Activated CD4-positive, alpha-beta T cell treated with anti-CD3 and anti-CD28 coated beads, Interleukin-2, amount 50 U/mL, for 48 hours (primary cell): ENCODE measurements at places on chromosomes 7 and 10.

GRCh38 chr7:150938566-150938965, 39.6 kb downstream of the KCNH2 start:
- DNase-seq = no peak

DNA sequence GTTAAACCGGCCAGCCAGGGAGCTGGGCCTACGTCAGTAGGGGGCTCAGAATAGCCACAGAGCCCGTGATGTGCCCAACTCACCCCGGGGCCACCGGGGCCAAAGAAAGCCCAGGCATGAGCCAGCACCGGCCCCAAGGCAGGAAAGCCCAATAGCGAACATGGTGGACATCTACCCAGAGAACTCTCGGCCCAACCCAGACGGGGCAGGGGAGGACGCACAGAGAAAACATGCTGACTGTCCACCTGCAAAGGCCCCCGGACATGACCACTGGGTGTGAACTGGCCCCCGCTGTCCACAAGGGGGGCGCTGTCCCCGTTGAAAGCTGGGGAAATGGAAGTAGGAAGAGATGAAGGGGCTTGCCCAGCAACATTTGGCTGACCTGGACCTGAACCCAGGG, 169.2 kb downstream of the PRKAG2 start:
- no peak for DNase-seq

DNA sequence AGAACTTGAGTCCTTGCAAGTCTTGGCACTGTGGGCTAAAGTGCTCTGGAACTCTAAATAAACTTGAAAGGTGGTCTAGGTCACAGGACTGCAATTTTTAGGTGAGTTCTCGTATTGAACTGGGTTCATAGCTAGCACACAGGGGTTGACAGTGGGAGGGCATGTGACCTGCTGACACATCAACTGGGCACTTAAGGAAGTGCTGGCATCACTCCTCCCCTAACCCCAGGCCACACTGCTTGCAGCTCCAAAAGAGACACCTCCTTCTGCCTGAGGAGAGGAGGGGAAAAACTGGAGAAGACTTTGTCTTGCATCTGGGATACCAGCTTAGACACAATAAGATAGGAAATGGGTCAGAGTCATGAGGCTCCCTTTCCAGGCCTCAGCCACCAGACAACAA, 38.0 kb upstream of the AASS start:
- no peak for DNase-seq

DNA sequence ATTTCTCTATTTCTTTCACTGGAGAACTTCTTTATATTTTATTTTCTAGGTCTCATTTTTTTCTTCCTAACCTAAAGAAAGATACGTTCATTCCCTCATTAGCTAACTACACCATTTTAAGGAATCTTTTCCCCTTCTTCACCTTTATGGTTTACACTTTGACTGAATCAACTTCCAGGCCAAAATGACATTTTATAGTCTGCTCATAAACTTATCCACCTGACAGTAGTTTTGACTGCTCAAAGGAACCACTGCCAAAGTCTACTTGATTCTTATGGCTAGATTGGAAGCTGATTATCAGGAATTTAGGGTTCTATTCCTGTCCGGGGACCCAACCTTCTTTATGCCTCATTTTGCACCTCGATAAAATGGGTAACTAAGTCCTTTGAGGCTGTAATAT, 73.0 kb upstream of the FOXP2 start:
- DNase-seq = no peak

DNA sequence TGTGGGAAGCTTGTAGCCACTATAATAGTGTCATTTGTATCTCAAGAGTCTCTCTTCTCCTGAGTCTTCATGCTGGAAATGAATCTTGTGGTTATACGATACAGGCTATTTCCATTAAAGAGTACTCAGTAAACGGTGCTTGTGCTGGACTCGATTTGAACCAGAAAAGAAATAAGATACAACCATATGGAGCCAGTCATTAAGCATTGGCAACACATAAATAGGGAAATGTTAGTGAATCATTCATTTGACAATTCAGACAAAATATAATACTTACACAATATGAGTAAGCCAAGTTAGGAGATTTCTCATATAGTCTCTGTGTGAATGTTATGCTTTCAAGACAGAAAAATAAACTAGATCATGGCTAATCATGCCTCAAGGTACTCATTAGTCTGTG, 356.8 kb downstream of the PLXDC2 start:
- no peak for DNase-seq

DNA sequence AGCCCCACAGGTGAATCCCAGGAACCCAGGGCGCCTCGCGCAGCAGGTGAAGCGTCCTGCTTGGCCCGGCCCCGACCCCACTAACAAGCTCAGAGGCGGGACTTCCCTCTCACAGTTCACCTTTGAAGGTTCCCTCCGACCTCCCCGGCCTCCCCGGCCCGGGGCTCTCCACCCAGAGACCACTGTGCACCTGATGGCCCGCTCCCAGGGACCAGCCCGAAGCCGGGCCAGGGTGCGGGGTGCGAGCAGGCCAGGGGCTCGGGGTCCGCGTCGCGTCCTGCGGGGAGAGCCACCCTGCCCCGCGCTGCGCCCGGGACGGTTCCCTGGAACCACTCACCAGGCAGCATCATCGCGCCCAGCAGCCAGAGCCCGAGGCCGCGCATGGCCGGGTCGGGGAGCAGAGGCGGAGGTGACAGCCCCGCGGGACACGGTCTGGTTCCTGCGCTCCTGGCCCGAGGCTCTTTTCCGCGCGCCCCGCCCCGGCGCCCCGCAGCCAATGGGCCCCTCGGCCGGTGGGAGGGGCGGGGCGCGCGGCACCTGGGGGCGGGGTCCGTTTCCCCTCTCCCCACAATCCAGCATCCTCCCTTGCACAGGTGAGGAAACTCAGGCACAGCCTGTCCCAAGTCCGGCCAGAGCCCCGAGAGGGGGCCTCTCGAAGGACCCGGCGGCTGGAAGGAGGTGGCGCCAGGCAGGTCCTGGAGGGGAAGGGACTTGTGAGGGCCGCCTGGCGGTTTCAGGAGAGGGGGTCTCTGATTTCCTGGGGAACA, at the start of gene ADAM8:
Gene ADAM8 (minus strand): TSS at position 434 of the 767 bp plus-strand sequence. CDS start 51 bp downstream, at position 383.
- peak; percentile 86 for DNase-seq

- DNase-seq = no peak
Measured at GRCh38 chr7:15123901-15124300, 221.3 kb upstream of the DGKB start.
